ENCODE measurements at places on chromosomes 1 and 21. TPM values are rescaled to one million over a fixed set of nuclear protein-coding genes. Genes with fewer than 3 reads are reported as not detected.

GRCh38 chr1:24884751-24885150, 45.3 kb downstream of the RUNX3 start:
- DNase-seq, result no peak

DNA sequence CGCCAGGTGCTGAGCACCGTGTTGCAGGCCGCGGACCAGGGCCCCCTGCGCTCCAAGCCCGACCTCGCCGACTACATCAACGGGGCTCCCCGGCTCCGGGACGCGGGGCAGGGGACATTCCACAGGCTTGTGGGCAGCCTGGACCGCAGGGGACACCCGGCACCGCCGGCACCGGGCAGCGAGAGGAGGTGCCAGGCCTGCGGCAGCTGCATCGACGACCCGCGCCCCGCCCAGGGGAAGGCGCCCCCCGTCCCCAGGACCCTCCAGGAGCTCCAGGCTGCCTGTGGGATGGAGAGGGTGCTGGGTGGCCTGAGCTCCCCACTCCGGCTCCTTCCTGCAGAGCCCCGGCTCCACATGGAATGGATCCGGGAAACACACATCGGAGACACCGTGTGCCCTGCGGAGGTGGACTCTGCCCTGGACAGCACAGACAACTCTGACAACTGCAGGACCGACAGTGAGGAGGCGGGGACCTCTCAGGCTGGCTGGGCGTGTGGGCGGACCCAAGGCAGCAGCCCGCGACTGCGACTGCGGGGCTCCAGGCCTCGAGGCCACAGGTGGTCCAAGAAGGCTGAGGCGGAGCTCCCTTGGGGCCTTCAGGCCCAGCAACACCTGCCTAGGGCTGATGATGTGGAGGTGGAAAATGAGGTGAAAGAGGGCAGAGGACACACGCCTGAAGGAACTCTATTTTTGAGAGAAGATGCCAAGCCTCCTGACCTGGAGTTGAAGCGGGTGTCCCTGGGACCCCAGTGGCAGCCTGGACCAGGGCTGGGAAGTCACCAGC, 22.8 kb downstream of the KIAA1614 start:
- no peak for DNase-seq

GRCh38 chr1:17976854-17977253, 130.7 kb upstream of the IGSF21 start:
- no peak for DNase-seq

DNA sequence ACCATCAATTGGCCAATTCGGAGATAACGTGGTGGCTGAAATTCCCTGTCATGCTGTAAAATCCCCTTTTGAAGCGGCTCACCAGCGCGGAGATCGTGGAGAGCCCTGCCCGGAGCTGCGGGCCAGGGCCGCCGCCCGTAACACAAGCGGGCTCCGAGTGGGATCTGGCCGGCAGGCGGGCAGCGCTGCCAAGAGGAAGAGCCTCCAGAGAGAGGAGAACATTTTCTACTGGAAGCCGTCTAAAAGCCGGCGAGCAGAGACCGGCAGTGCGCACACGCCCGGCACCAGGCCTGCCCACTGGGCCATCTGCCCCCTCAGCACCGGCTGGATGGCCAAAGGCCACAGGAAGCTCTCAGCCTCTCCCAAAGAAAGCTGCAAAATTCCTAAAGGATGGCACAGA, 15.5 kb downstream of the SSBP3 start:
- no peak for DNase-seq

DNA sequence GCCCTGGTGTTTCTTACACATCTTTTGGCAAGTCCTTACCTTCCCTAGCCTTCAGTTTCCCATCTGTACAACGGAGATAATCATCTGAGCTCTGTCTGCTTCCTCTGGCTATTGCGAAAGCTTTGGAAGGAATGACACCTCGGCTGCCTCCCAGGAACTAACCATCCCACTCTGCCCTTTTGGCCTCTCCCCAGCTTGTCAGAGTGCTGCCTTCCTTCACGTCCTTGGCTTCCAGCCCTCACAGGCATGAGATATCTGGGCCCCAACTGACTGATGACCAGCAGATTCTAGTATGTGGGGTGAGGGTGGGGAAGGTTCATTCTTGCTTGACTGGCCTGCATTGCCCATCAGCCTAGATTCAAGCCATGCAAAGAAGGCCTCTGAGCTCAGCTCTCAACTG, 253.1 kb upstream of the FGGY start:
- DNase-seq, result no peak

- DNase-seq, result no peak
These were observed 23.9 kb upstream of the PTAFR start for GRCh38 chr1:28200234-28200873.

DNA sequence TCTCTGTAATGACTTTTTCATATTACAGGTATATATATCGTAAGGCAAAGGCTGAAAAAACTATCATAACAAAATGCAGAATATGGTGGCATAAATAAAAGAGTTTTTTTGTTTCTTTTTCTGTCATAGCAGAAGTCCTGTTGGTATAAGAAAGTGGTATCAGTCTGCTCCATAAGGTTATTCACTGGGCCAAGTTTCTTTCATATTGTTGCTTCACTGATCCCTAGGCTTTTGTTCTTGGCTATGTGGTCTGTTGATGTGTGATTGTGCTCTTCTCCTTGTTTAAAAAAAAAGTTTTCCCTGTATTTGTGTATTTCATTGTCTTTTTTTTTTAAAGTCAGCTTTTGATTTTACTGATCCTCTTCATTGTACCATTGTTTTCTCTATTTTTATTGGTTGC, 26.0 kb downstream of the PTBP2 start:
- no peak for DNase-seq

DNA sequence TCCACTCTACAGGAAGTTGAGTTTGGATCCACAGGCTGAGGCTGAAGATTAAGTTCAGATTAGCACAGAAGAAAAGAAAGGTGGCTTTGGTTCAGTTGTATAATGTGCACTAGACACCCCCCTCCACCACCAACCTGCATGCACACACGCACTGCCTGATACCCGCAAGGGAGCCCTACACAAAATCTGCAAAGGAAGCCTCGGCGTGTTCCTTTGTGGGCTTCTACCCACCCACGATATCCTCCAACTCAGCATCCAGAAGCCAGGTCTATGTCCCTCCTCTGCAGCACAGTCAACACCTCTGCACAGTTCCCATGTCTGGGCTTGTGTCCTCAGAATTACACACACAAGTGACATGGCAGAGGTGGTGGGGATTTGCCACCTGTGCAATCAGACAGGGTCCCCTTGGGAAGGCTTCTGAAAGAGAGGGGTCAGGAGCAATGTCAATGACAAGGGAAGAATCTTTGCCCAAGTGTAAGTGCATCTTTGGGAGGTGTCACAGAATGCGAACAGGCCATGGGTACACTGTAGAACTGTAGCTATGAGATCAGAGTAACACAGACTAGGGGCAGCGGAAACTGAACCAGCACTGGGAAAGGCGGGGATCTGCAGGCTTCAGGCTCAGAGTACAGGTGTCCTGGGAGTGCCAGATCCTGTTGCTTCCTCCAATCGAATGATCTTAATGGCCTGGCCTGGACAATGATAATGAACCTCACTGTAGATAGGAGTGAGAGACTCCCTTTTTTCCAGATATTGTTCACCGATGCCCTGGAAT, 148.6 kb upstream of the ETV3 start:
- no peak for DNase-seq

GRCh38 chr1:95742591-95743089, 508.6 kb downstream of the RWDD3 start:
- DNase-seq, result peak; percentile 19

DNA sequence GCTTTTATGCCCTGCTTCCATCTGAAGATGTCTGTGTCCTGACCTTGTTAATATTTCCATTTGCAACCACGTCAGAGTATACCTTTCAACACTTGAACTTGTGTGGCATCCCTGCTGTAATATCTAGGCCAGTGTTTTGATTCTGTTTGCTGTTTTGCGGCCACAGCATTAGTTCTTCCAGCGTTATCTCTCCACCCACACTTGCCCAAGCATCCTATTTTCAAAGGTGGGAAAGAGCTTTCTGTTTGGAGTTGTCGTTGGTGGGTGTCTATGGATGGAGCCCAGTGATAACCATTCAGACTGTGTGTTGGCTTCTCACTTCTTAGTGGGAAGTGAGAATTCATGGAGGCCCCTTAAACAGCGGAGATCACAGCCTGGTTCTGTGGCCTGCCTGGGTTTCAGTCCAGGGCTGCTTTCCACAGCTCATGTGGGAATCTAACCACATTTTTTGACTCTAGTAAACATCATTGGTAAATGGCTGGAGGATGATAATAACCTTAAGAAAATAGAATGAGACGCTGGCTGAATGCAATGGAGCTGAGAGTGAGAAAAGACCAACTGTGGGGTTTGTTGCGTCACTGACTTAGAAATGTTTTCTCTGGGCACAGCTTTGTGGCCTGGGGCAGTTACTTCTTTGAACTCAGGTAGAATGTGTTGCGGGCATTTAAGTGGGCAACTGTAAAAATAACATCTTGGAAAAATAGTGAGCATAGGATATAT, 7.6 kb downstream of the TENT5C start:
- DNase-seq, result no peak

DNA sequence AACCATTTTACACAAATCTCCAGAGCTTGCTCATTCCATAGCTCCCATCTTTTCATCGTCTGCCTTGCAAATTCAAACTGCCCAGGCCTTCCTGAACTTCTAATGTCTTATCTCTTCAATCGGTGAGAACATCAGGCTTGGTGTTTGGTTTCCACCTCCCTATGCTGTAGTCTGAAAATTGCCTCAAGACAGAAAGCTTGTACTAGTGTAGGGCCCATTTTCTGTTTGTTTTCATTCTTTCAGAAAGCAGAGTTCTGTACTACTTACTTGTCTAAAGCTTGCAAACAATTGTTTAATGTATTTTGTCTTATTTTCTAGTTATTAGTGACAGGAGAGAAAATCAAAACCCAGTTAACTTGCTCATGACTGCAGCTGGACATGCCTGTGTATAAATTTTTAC, 16.8 kb downstream of the HOOK1 start:
- no peak for DNase-seq

DNA sequence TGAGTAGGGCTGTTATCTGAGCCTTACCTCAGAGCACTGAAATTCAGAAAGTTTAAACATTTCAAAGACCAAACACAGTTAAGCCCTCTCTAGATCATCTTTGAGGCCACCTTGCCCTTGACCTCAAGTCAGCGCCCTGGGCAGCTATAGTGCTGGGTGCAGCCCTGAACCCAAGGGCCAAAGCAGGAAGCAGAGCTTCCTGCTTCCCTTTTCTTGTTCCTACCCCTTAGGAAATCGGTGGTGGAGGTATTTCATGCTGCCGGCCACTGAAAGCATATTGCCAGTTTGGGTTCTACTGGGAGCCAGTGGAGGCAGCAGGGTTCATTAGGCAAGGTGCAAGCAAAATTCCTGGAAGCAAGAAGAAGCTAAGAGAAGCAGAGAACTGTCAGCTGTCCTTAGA, 26.1 kb downstream of the CD244 start:
- no peak for DNase-seq

- no peak for DNase-seq
These were observed 276.6 kb upstream of the FMN2 start for GRCh38 chr1:239815074-239815473.

DNA sequence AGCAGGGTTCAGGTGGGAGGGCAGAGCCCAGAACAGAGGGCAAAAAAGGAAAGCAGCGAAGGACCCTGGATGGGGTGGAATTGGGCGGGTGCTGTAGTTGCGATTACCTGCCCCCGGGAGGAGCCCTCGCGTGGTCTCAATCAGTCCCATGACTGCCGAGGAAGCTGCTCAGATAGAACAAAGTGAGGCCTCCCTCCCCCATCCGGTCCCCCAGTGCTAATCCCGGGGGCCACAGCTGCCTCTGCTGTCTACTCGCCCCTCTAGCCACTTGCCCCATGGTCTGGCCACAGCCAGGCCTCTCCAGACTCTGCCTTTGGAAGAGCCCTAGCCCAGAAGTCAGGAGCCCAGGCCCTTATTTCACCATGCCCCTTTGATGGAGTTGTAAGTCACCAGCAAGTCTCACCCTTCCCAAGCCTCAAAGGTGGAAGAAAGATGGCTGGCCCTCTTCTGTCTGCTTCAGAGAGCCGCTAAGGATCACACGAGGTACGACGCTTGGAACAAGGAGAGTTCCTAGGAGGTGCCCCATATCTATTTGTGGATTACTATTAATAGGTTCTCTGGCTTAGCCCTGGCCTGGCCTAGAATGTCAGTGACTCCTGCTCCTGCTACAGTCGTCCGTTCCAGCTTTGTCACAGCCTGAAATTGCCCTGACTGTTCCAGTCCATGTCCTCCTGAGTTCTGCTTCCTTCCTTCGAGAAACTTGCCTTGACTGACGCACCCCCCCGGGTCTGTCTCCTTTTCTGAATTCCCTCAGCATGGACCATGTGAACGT, 16.4 kb downstream of the ECHDC2 start:
- DNase-seq, result no peak

GRCh38 chr1:94033849-94034248, 87.1 kb downstream of the ABCA4 start:
- DNase-seq, result no peak

Gene MEX3A
- 34.5 TPM for total RNA-seq

Gene RHBDL2
- not detected for total RNA-seq

Gene CELA2A
- total RNA-seq, result not detected

Gene COL11A1
- total RNA-seq, result 0.38 TPM

Gene KRTAP10-5
- total RNA-seq, result not detected

Gene OR2T27
- total RNA-seq, result not detected
